ENCODE measurements at places on chromosomes 3 and 15. TPM values are rescaled to one million over a fixed set of nuclear protein-coding genes. Genes with fewer than 3 reads are reported as not detected.

The ARHGEF3 gene
- polyA plus RNA-seq, result 14.4 TPM

The FAM174B gene
- 0.56 TPM for polyA plus RNA-seq

The PPARG gene
- 2.0 TPM for polyA plus RNA-seq

The CDCP1 gene
- polyA plus RNA-seq, result 1.3 TPM

The IL16 gene
- 95.1 TPM for polyA plus RNA-seq

DNA sequence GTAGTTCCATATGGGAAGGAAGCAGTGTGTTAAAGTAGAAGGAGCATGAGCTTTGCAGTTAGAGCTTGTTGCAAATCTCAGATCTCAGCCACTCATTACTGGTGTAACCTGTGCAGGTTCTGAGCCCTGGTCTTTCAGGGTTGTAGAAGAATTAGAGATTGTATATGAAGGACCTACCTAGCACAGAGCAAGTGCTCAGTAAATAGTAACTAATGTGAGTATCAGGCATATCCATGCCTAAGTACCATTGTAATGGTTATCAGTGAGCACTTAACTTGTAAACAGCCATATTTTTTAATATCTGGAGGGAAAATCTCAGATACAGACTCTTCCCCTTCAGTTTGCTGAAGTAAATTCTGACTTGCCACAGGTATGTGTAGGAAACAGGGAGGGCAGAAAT is 59.3 kb downstream of the MAP6D1 start:
- no peak for DNase-seq

DNA sequence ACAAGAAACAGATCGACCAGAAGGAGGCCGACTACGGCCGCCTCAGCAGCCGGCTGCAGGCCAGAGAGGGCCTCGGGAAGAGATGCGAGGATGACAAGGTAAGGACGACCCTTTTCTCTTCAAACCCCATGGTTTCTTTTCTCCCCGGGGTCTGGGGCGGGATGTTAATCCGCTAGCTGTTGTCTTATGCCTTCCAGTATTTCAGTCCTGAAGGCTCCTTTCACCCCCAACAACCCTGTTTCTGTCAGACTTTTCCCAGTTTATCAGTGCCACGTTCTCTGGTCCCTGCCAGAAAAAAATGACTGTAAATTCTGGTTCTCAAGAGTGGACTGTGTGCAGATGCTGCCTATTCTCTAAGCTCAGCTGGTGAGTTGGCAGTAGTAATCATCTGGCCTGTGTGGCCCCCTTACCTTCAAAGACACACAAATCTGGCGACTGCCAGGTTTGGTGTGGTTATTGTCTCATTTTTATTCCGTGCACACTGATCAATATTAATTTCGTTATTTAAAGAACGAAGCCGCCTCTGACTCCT is 806 bp downstream of the GOLM2 start:
- no peak for DNase-seq

DNA sequence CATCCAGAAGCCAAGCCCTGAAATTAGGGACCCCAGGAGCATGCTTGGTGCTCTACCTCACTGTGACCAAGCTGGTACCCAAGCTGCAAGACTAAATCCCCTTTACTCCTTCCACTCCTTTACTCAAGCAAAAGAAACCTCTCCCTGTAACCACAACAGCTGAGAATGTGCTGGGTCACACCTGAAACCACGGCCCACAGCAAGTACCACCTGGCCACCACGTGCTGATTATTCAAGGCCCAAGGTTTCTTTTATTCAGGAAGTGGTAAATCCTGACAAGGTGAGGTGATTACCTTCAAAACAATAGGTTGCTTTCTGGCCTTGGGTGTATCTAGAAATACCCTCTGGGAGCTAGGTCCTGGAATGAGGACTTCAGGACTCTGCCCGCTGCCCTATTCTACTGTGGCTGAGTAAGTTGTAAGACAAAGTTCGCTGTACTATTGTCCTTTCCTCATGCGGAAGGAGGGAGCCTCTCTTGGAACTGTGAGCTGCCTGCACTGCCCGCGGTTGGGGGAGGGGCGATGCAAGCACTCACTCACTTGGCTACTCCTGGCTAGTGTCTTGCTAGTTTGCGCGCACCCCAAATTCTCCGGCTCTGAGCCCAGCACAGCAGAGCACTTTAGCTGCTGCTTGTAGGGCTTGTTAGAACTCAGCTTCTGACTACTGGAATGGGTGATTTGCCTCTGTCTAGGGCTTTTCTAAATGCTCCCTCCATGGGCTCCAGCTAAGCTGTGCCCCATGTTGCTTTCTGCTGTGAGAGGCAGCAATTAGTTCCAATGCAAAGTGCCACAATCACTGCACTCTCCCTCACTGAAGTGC is 487.1 kb upstream of the CNTN3 start:
- no peak for DNase-seq

GRCh38 chr15:71632576-71633195 is 177.7 kb upstream of the NR2E3 start:
- no peak for DNase-seq

GRCh38 chr15:93072411-93073394 is 16.3 kb downstream of the RGMA start:
- DNase-seq, result no peak

- no peak for DNase-seq
Measured at GRCh38 chr3:182178488-182179200, 466.9 kb downstream of the SOX2 start.

- DNase-seq, result no peak
Measured at GRCh38 chr3:128427175-128427857, 39.4 kb downstream of the DNAJB8 start.

DNA sequence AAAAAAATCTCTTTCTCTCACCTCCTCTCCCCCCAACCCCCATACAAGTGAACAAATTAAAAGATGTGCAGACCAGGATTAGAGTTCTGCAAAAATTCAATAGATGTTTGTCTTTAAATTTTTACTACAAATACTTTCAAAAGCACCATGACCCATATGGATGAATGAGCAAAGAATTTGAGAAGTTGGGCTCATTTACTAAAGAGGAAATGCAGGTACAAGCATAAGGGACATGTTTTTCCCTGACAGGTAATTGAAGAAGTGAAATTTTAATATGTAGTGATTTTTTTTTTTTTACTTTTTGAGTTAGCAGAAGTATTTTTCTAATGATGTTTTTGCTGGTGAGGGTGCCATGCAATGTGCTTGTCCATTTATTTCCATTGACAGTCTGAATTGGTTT is 15.3 kb downstream of the PIK3CA start:
- DNase-seq, result no peak

GRCh38 chr3:47571391-47572175 is 7.1 kb downstream of the CSPG5 start:
- DNase-seq, result no peak
